ENCODE measurements at places on chromosomes 1 and 21. TPM values are rescaled to one million over a fixed set of nuclear protein-coding genes. Genes with fewer than 3 reads are reported as not detected.

- no peaks in the 10 kb centered on the region for H3K36me3 ChIP-seq
- no peaks in the 10 kb centered on the region for H3K27me3 ChIP-seq
- H3K27ac ChIP-seq: no peak overlapping the region
Measured at GRCh38 chr1:160544647-160545046, 21.6 kb upstream of the SLAMF6 start.

DNA sequence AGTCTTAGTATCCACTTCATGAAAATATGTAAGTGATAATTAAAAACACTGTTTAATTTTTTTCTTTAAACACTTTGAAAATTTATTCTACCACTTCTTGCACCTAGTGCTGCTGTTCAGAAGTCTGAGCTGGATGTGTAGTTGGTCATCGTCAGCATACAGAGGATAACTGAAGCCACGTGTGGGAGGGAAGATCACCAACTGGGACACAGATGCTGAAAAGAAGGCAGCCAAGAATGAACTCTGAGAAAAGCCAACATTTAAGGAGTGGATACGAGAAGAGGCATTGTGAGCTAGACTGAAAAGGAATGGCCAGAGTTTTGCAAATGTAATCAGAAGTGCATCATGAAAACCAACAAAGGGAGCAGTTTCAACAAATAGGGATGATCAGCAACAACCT lies 24.6 kb upstream of the CLCA4 start:
- H3K4me3 ChIP-seq: no peak overlapping the region
- no peak for DNase-seq
- H3K36me3 ChIP-seq: no peaks in the 10 kb centered on the region
- no peaks in the 10 kb centered on the region for H3K4me1 ChIP-seq

The CRABP2 gene
- 70.4 TPM for total RNA-seq

The OR14I1 gene
- not detected for total RNA-seq

DNA sequence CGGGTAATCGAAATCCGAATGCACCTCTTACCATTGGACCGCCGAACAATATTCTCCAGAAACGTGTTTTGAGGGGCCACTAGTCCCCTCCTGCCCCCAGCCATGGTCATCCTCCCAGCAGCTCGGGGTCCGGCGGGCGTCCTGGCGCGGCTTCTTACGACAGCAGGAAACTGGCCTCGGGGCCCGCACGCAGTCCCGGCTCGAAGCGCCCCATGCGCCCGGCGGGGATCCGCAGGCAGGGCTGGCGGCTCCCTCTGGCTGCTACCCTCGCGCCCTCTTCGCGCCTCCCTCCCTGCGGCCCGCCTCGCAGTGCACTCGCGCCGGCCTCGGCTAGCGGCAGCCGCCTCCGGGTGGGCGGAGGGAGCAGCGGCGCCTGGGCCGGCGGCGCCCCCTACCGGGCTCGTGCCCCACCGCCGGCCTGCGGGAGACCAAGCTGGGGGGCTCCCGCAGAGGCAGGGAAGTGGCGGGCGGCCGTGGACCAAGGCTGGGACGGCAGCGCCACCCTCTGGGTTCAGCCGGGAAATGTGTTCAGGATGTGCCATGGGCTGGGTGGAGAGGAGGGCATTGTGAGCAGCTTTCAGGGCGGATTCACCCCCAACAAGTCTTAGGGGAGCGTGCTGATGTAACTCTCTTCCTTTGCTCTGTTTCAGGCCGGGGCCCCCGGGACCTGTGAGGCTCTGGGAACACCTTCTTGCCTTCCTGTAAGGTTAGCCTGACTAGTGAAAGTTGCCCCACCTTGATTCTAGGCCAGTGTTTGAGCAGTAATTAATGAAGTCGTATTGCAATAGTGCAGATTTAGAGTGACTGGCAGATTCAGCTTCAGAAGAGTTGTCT lies at the start of gene KCNH1:
Gene KCNH1, minus strand, starts transcription at position 313 of the 834 bp plus-strand sequence. Its CDS starts 203 bp downstream, at position 110.
- H3K27ac ChIP-seq: no peak within 1 kb of the TSS
- peaks cover 9% of the 10 kb centered on the region for H3K27me3 ChIP-seq
- peak within 1 kb of the TSS; percentile 55 for H3K4me3 ChIP-seq
- no peaks in the 10 kb centered on the region for H3K36me3 ChIP-seq
- peak; percentile 61 for DNase-seq

The ETNK2 gene
- total RNA-seq: 1.7 TPM

The ARHGAP30 gene
- not detected for total RNA-seq

Data from fibroblast of lung (primary cell).